Activated T-helper 1 cell treated with anti-CD3 and anti-CD28 coated beads, Interleukin-12 subunit alpha, Interleukin-12 subunit beta, Interleukin-2, Interleukin-4 antibody, amounts not matched to agents 30 ng/mL and 10 ng/mL and 1 ng/mL, durations not matched to agents 14 hours and 24 hours and 36 hours (primary cell): ENCODE measurements at places on chromosomes 6 and 20. TPM values are rescaled to one million over a fixed set of nuclear protein-coding genes. Genes with fewer than 3 reads are reported as not detected.

DNA sequence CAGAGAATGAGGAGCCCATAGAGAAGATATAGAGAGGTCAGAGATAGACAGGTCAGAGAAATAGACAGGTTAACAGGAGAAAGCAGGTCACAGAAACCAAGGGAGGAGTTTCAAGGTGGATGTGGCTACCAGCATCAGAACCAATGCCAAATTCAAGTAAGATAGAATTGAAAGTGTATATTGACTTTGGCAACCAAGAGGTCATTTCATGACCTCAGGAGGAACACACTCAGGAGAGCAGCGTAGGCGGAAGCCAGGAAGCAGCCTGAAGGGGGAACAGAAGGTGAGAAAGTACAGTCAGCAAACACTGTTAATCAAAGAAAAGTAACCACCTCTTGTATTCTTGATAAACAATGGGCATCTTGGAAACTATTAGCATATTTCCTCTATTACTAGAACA is 33.9 kb upstream of the ALDH8A1 start:
- DNase-seq: no peak

Gene PACRG
- 0.36 TPM in 1 of 2 replicates, not detected in the other for total RNA-seq

- no peak for DNase-seq
Measured at GRCh38 chr6:37712508-37712907, 14.8 kb upstream of the MDGA1 start.

- no peak for DNase-seq
Measured at GRCh38 chr20:10402938-10403608, 30.9 kb downstream of the MKKS start.

- no peak for DNase-seq
Measured at GRCh38 chr20:2045101-2045500, 51.2 kb upstream of the PDYN start.

Gene OOEP
- 1.2 TPM in 1 of 2 replicates, not detected in the other for total RNA-seq

GRCh38 chr6:37115236-37115895 is 54.6 kb upstream of the PIM1 start:
- no peak for DNase-seq

- DNase-seq: no peak
Measured at GRCh38 chr6:11018225-11018624, 25.9 kb downstream of the ELOVL2 start.

DNA sequence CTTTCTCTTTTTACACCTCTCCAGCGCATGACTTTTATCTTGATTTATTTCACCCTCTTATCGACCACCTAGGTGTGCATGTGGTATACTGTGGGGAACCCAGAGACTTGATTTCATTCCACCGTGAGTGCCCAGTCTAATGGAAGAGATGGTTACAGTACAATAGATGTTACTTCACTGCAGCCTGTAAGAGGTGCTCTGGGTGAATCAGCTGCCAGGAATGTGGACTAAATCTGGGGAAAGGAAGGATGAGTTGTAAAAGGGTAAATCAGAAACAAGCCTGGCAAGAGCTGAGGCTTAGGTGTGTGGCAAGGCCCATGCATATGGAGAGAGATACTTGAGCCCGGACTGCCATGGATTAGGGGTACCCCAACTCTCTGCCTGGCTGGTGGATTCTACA is 7.4 kb downstream of the STK35 start:
- no peak for DNase-seq

Gene COL20A1
- total RNA-seq: not detected in 2 replicates

GRCh38 chr6:44219053-44219814 is 2.5 kb downstream of the MYMX start:
- no peak for DNase-seq

DNA sequence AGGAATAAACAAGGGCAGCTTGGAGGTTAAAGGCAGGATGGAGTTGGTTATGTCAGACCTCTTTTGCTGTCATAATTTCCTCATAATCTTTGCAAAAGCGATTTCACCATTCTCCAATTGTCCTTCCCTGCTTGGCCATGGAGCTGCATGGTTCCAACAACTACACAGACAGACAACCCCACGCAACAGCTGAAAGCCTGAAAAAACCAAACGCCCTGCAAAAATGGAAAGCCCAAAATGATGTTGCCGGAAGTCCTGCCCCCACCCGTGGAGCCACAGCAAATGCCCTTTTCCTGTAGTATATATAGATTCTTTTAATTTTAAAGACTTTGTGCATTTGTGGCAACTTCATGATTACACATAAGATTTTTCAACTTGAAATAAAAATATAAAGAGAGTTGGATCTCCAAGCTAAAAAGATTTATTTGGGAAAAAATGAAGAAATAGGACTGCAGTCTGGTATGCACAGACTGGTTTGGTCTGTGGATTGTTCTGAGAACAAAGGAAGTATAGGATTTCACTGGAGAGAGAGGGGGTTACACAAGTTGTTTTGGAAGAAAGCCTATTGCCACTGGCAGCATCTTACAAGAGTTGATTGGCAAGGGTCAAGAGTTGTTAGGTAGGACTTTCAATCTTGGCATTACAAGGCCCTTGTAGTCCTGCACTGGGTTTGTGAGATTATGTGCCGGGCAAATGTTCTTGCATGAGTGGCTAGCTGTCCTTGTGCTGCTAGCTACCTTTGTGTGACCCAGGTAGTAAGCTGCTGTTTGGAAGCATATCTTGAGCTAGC is 190.0 kb downstream of the C6orf118 start:
- no peak for DNase-seq

- no peak for DNase-seq
Measured at GRCh38 chr6:73024598-73024997, 200.7 kb downstream of the KHDC1L start.
